K562 (cell line): ENCODE measurements at places on chromosomes 11 and 22.

- no peak for DNase-seq
Measured at GRCh38 chr22:46370584-46371291, 35.2 kb downstream of the TRMU start.

DNA sequence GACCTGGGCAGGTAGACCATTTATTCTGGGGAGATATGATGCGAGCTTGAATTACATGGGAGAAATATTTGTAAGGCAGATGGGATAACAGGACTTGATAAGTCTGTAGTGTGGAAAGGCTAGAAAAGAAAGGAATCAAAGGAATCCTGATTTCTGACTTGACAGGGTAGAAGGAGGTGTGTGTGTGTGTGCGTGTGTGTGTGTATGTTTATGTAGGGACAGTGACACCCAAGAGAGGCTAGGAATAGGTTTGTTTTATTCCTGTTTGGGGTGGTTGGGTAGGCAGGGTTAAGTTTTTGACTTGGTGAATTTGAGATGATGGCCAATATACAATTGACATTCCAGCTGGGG is 390 bp upstream of the HTATIP2 start:
- no peak for DNase-seq

DNA sequence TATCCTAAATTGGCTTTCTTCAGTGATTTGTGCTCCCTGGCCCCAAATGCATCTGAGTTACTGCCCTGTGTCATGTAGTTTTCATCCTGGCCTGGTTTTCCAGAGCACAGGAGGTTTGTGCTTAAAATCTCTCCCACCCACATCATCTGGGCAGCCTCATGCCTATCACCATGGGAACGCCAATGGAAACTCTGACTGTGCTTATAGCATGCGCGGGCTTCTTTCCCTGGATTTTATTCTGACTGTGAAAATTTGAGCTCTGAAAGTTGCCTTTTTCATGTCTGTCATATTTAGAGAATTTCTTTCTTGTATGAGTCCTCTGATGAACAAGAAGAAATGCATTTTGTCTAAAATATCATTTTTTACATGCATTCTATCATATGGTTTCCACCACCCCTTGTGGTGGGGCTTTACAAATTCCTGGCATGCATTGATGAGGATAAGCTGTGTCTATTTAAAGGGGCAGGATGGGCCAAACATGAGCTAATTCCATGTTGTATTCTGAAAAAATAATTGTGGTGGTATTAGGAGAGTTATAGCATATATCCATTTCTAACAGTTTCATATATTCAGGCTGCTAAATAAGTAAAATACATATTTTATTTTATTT is 55.1 kb downstream of the IRAG1 start:
- DNase-seq: no peak

GRCh38 chr11:6427516-6427915 is 8.6 kb upstream of the APBB1 start:
- no peak for DNase-seq

DNA sequence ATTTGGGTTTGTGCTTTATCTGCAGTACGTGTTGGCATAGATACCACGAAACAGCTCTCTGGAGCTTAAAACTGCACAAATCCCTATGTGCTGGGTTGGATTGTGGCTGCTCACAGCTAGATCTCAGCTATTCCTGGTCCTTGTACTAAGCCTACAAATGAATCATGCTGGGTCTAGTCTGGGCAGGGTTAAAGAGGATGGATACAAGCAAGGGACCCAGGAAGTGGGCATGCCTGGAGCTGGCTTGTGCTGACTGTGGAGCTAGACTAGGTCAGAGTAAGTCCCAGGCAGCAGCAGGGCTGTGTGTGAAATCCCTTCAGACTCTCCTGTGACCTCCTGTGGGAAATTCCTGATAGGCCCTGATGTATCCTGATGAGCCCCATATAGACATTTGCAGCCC is 3.9 kb upstream of the E2F8 start:
- no peak for DNase-seq

DNA sequence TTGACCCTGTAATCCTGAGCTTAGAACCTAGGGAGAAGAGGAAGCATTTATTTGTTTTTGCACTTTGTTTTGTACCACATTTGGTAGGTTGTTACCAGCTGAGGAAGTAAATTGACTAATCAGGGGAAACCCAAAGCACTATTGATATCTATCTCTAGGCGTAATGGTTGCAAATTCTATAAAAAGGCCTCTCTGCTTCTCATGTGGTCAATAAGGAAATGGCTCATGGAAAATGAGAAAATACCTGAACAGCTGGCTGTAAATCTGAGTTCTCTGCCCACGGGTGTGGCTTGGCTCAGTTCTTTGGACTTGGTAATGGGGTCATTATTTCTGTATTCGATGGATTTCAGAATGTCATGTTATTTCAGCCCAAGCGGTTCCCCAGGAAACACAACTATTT is 42.4 kb downstream of the BARX2 start:
- no peak for DNase-seq

- peak; percentile 33 for DNase-seq
Measured at GRCh38 chr11:6505577-6506240, 8.6 kb downstream of the DNHD1 start.

- no peak for DNase-seq
Measured at GRCh38 chr11:11082646-11083045, 224.8 kb upstream of the ZBED5 start.

DNA sequence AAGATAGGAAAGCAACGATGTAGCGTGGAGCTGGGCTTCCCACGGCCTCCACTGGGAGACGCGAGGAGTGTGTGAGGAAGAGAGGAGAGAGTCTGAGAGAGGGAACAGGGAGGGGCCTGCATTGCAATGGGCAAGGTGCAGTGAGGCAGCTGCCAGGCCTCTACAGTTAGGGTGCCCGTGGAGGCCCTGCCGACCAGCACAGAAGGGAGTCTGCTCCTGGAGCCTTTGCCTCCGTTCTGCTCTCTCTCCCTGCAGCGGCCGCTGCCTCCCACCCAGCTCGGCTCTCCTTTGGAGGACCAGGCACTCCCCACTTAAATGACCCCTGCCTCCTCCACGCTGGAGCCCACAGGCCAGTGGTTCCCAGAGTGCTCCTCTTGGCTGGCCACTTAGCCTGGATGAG is 181.7 kb downstream of the EFCAB6 start:
- no peak for DNase-seq

DNA sequence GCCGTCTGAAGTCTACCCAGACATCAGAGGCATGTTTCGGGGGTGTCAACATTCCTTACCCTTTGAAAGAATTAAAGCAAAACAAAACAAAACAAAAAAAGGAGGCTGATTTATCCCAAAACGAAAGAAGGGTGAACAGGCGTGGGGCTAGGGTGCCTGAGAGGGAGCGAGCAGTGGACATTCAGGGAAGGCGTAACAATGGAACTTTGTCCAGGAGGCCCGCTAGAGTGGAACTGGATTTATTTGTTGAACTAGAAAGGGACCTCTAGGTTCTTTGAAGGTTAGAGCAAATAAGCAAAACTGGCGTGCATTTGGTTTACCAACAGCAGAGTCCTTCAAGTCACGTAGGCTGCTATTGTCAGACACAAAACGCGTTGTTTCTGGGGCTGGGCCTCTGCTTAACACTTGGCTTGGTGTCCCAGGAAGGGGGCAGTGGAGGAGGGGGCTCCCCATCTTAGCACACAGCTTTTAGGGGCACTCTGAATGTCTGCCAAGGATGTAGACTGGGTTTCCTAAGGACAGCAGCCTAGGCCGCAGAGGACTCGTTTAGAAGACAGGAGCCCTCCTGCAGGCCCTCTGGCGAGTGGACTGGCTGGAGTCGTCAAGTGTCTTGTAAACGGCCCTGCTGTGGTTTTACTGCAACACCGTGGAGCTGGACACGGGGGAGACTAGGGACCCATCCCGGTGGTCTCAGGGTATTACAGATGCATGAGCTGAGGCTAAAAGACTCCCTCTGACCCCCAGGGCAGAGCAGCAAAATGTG is 203.7 kb upstream of the SORL1-AS1 start:
- DNase-seq: no peak

- DNase-seq: peak; percentile 58
Measured at GRCh38 chr11:68839911-68840641, 1.6 kb downstream of the CPT1A start.

- no peak for DNase-seq
Measured at GRCh38 chr11:134474070-134474860, 62.2 kb upstream of the B3GAT1 start.

DNA sequence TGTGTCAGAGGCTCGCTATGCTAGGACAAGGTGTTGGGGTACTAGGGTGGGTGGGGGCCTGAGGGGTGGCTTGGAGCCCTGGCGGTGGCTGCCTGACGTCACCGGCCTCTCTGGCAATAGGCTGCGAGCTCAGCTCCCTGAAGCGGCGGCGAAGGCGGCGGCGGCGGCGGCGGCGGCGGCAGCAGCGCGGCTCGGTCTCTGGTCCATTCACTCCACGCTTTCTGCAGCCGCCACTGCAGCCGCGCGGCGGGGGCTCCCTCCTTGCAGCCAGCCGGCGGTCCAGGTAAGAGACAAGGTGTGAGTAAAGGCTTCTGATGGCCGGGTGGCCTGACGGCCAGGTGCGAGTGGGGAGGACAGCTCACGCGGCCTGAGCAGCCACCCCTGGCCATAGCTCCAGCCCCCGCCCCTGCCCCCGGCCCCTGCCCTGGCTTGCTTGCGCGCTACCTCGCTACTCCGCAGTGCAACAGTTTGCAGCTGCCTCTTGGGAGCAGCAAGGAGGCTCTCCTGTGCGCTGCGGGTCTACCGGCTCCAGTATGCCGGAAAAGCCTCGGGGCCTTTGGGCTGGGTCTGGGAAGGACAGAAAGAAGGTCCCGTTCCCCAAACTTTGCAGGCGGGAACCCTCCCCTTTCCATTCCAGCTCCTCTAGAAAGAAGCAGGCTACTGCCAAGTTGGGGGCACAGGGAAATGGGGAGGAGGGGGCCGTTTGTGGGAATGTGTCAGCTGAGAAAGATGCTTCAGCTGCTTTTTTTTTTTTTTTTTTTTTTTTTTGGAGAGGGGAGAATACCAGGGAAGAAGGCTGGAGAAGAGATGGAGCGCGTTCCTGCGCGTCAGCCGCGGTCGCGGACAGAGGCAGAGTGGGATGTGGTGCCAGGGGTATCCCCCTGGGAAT is at the start of gene C11orf87:
C11orf87 (plus strand) TSS at position 210 of the 889 bp plus-strand sequence. CDS start 1,444 bp downstream, outside the sequence.
- no peak for DNase-seq

GRCh38 chr11:75200531-75200930 is 40.0 kb upstream of the TPBGL start:
- DNase-seq: no peak

DNA sequence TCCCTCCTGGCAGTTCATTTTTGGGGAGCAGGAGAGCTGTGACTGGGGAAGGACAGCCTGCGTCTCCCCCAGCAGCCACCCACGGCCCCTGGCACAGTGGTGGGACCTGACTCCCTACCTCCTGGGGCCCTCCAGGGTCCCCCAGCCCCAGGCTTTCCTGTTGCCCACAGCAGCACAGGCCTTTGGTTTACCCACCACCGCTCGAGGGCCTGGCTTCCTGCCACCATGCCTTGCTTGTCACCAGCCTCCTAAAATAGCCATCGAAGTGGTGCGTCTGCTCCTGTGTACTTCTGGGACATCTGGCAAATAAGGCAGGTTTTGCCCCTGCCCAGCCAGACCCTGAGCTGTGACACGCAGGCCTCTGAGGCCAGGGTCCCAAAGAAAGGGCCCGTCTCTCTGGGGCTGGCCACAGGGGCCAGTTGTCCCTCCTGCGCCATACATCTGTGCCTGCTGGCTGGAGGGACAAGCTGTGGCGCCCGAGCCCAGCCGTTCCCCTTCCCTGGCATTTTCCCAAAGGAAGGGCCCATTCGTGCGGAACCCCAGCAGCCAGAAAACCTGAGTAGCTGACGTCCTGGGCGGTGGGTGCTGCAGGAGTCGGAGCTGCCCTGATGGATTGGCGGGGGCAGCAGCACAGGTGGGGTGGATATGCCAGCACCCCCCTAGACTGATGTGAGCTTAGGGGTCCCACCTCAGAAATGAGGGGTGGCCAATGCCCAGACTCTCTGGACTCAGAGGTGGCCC is 14.6 kb downstream of the PHLDA2 start:
- DNase-seq: no peak

DNA sequence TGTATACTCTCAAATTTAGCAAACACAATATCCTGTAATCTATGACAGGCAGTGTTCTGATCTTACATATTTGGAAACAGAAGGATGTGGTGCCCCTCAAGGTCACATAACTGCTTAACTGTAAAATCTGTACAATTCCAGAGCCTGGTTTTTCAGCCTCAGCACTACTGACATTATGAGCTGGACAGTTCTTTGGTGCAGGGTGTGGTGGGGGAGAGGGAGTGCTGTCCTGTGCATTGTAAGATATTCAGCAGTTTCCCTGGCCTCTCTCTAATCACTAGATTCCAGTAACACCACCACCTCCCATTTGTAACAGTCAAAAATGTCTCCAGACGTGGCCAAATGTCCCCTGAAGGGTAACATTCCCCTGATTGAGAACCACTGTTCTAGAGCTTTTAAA is 1.8 kb upstream of the OR5B21 start:
- no peak for DNase-seq

- peak; percentile 20 for DNase-seq
Measured at GRCh38 chr11:18578975-18579598, 9.4 kb downstream of the UEVLD start.

- peak; percentile 18 for DNase-seq
Measured at GRCh38 chr11:114569801-114570200, 10.1 kb upstream of the NXPE1 start.

DNA sequence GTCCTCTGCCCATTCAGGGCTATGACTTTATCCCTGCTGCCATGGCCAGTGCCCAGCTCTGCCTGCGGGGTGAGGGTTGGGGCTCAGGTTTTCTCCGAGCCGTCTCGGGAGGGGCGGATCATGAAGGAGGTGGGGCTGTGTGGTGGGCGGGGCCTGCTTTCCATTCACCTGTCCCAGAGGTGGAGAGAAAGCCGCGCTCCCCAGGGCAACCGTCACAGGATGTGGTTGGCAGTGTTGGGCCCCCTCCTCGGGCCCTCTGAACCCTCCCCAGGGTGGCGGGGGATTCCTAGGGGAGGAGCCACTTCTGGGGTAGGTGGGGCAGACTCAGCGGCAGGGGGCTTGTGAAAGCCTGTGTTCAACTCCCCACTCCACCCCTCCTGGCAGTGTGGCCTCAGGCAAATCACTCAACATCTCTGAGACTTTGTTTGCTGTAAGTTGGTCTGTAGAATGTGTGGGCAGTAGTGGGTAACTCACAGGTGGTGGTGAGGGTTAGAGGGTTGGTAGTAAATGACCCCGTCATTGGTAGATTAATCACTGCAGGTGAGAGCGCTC is 50.3 kb downstream of the CD6 start:
- no peak for DNase-seq

GRCh38 chr11:114078423-114078822 is 18.9 kb downstream of the ZBTB16 start:
- no peak for DNase-seq

GRCh38 chr11:19589567-19590260 is 122.9 kb upstream of the NAV2 start:
- no peak for DNase-seq

GRCh38 chr22:41411021-41411851 is 29.5 kb downstream of the TEF start:
- no peak for DNase-seq

GRCh38 chr11:28488336-28488735 is 380.1 kb downstream of the METTL15 start:
- DNase-seq: no peak
